Dorsolateral prefrontal cortex (tissue), 122 donors: ENCODE measurements at places on chromosomes 1 and 21. TPM values are rescaled to one million over a fixed set of nuclear protein-coding genes. Genes with fewer than 3 reads are reported as not detected.

DNA sequence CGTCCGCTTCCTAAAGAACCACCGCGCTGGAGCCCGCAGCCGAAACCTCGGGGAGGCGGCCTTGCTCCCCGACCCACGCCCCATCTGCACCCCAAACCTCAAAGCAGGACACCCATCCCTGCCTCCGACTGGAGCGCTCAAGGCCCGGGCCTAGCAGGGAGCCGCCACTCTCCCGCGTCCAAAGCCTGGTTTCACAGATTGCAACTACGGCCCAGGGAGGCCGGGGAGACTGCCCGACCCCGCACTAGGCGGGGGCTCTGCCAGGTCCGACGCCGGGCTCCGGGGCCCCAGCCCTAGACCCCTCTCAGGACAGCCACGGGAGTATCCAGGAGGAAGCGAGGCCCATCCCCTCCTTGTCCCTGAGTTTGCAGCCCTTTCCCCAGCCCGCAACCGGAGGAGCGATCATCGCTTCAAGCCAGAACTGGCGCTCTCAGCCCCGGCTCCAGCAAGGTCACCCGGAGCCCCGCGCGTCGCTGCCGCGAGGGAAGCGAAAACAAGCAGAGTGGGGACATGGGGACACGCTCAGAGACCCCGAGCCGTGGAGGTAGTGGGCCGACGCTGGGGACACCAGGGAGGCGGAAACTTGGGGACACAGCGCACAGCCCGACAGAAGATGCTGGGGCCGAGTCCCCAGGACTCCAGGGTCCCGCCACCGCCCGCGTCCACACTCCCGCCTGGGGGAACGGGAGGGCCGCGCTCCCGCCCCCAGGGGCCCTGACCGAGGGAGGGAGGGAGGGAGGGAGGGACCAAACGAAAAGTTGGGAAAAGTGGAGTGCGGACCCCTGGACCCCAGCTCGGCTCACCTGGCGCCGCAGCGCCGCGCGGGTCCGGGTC is 433 bp downstream of the TMEM200B start:
- no peak for DNase-seq

DNA sequence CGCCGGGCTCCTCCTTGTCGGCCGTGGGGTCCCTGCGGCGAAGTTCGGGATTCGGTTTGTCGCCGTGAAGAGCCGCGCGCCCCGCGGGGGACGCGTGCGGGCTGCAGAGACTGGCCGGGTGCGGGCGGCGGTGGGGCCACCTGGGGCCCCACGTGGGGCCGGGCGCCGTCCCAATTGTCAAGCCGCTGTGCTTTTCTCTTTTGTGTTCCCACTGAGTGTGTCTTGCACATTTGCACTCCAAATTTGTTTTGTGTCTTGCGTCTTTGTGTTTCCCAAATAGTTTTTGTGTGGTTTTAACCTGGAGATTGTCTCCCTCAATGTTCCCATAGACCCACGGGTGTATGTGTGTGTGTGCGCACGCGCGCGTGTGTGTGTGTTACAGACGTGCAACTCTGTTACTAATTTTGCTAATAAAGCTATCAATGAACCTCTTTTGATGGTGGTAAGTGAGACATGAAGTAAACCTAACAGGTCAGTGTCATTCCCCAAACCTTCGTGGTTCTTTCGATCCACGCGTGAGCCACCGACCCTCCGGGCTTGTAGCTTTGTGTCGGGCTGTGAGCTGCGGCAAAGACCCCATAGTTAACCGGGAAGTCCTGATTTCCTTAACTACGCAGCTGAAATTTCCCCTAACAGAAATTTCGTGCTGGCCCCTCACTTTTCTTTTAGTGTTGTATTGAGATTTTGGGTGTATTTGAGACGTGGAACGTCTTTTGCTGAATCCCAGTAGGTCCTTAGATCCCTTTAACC is 708 bp downstream of the PRDM2 start:
- DNase-seq, result no peak

DNA sequence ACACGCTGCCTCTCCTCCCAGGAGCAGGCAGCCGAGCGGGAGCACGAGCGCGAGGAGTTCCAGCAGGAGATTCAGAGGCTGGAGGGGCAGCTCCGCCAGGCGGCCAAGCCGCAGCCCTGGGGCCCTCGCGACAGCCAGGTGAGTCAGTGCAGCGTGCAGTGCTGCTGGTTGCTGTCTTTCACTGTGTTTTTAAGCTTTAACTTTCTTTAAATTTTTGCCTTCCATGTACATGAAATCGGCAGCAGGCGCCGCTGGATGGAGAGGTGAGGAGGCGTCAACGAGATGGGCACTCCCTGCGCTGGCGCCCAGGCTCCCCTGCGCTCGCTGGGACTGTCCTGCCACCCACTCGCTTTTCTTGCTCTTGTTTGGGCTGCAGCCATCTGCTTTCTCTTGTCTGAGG is 60.7 kb upstream of the DIP2A start:
- peak; percentile 68 for DNase-seq

- no peak for DNase-seq
These were observed 167.9 kb downstream of the VPS13D start for GRCh38 chr1:12397462-12398450.

DNA sequence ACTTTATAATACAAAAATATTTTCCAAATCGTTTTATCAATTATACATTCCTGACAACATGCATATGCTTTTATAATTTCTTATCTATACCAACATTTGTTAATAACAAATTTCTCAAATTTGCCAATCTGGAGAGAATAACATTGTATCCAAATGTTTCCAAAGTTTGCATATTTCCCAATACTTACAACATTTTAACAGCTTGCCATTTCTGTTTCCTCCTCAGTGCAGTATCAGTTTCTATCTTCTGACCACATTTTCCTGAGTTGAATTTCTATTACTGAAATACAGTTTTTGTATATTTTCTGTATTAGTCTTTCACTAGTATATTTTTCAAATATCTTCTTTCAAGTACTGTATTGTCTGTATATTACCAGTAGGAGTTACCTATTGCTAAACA is 1594.3 kb downstream of the PLA2G4A start:
- DNase-seq, result no peak

- DNase-seq, result no peak
These were observed 10.9 kb upstream of the SSBP3 start for GRCh38 chr1:54417123-54417522.

- no peak for DNase-seq
These were observed 17.5 kb downstream of the RD3 start for GRCh38 chr1:211474451-211474850.

GRCh38 chr1:20220036-20220435 is 33.7 kb upstream of the PLA2G2C start:
- DNase-seq, result no peak

DNA sequence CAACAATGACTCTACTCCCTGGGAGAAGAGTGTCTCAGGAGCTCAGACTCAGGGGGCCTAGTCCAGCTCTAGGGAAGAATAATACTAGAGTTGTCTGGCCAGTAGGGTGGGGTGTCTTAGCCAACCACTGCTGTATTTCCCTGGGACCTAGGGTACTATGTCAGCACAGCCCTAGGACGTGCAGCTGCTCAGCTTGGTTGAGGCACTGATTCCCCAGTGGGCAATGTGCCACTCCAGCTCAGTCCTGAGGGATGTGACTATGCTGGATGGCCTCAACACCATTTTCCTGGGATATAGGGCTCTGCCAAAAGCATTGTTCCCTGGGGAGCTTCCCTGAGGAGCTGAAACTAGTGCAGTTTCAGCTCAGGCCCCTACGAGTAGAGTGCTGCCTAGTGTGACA is 47.4 kb downstream of the TNN start:
- no peak for DNase-seq

- DNase-seq, result no peak
These were observed 154.5 kb upstream of the SPAG17 start for GRCh38 chr1:118339400-118340124.

DNA sequence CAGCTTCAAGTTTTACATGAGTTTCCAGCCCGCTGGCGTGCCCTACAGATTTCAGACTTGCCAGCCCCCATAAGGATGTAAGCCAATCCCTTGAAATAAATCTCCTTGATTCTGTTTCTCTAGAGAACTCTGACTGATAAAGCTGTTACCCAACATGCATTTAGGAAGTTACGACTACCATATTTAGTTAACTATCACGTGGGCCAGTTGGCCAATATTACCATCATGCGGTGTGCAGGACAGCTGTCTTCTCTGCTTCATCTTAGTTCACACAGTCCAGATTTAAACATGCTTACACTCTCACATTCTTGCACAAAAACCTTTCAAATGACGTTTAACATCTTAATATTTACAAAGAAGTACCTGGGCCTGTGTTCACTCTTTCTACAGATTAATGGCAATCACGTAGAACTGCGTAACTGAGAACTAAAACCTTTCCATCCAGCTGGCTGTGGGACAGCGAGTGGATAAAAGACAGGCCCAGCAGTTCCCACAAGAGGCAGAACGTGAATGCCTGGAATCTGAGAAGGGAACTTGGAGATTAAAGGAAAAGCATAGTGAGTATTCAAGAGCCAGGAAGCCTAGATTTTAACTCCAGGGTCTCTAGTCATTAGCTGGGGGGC is 20.8 kb downstream of the FAM177B start:
- no peak for DNase-seq

- no peak for DNase-seq
These were observed 6.4 kb downstream of the C1orf116 start for GRCh38 chr1:207026104-207026534.

GRCh38 chr1:111481387-111482221 is 7.8 kb downstream of the C1orf162 start:
- DNase-seq, result peak; percentile 79

DNA sequence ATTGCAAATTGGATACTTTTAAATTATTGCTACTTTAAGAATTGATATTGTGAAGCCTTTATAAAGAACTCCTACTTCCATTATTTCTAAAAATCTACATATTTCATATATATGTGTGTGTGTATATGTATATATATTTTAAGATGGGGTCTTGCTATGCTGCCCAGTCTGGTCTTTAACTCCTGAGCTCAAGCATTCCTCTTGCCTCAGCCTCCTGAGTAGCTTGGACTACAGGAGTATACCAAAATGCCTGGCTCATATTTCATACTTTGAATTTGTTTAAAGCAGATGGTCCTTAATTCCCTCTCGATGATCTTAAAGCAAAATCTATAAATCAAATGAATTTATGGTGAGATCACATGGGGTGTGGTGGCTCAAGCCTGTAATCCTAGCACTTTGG is 25.1 kb upstream of the CPLANE2 start:
- no peak for DNase-seq

DNA sequence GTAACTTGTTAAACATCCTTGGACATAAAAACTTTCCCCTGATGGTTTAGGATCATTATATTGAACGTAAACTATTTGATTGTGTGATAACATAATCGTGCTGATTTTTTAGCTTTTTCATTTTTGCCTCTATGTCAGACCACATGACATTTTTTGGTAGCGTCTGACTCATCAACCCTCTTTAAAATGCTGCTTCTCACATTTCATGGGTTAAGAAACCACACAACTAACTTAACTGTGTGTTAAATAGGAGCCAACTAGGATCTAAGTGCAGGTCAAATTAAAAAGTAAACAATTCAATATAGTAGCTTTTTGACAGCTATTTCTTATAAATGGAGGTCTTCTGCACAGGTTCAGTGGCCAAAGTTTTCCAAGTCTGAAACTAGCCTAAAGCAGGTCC is 9.8 kb downstream of the BTG3 start:
- no peak for DNase-seq

- no peak for DNase-seq
These were observed 20.5 kb upstream of the RHBDL2 start for GRCh38 chr1:38962113-38962512.

- DNase-seq, result peak; percentile 22
These were observed 49.3 kb downstream of the ADAMTS1 start for GRCh38 chr21:26795866-26796329.

The MRAP gene
- total RNA-seq, result 0.64 TPM

The OR2L13 gene
- total RNA-seq, result 8.0 TPM

The VSIG8 gene
- total RNA-seq, result not detected

DNA sequence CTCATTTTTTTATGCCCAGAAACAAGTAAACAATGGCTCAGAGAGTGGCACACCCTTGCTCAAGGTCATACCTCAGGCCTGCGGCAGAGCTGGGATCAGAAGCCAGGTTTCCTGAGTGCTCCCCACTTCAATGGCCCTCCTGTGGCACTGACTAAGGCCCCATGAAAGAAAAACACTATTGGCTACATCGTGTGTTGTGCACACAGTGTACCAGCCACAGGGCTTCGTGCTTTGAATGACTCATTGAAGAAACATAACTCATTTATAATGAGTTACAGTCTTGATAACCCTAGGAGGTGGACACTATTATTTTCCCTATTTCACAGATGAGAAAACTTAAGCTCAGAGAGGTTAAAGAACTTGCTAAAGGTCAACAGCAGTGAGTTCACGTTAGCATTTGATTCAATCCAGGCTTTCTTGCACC is 91.2 kb downstream of the TRABD2B start:
- no peak for DNase-seq

The CD5L gene
- not detected for total RNA-seq

- DNase-seq, result no peak
These were observed 181.2 kb downstream of the PLPPR4 start for GRCh38 chr1:99445486-99445885.
